Amygdala (tissue), 56 donors: ENCODE measurements at places on chromosomes 3 and 15.

DNA sequence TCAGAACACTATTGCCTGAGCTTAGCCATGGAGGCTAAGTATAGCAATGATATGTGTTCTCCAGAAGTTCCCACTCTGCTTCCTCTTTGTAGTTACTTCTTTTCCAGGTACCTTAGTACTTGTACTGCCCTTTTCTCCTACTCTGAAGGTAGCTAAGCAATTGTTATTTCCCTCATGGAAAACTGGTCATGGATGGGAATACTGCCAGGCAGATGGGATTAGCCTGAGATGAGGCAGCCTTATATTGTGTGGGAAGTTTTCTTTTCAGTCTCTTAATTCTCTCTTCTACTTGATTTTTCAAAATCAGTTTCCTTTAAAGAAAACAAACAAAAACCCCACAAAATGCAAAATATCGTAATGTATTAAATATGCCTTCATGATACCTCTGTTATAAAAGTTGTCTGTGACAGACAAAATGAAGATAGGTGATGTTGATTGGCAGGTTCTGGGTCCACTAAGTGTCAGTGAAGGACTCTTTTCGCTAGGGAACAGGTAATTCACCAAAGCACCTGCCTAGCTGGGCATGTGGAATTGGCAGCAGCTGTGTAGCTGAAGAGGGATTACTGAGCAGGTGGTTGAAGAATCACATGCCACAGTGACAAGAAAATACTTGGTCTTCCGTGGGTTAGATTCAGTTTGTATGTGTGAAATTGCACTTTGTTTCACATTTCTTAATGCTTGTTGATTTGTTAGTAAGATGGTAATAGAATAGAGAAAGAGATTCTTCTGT, 4.1 kb downstream of the ZNF609 start:
- no peak for DNase-seq

DNA sequence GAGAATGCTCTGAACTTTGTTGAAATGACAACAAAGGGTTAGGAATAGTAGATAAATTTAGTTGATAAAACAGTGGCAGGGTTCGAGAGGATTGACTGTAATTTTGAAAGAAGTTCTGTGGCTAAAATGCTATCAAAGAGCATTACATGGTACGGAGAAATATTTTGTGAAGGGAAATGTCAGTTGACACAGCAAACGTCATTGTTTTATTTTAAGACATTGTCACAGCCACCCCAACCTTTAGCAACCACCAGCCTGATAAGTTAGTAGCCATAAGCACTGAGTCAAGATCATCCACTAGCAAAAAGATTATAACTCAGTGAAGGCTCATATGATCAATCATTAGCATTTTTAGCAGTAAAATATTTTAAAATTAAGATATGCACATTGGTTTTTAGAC, 8.7 kb upstream of the ST3GAL6 start:
- no peak for DNase-seq

DNA sequence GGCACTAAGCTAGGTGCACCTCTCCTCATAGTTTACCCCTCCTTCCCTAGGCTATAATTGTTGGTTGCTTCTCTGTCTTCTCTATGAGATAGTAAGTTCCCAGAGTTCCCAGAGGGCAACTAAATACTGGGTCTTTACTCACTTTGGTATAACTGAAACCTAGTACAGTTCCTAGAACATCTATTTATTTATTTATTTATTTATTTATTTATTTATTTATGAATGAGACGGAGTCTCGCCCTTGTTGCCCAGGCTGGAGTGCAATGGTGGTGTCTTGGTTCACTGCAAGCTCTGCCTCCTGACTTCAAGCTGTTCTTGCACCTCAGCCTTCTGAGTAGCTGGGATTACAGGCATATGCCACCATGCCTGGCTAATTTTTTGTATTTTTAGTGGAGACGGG, 71.1 kb upstream of the FLNB start:
- no peak for DNase-seq

- DNase-seq = no peak
Observed at GRCh38 chr3:45154641-45155147, 8.5 kb upstream of the CDCP1 start.

DNA sequence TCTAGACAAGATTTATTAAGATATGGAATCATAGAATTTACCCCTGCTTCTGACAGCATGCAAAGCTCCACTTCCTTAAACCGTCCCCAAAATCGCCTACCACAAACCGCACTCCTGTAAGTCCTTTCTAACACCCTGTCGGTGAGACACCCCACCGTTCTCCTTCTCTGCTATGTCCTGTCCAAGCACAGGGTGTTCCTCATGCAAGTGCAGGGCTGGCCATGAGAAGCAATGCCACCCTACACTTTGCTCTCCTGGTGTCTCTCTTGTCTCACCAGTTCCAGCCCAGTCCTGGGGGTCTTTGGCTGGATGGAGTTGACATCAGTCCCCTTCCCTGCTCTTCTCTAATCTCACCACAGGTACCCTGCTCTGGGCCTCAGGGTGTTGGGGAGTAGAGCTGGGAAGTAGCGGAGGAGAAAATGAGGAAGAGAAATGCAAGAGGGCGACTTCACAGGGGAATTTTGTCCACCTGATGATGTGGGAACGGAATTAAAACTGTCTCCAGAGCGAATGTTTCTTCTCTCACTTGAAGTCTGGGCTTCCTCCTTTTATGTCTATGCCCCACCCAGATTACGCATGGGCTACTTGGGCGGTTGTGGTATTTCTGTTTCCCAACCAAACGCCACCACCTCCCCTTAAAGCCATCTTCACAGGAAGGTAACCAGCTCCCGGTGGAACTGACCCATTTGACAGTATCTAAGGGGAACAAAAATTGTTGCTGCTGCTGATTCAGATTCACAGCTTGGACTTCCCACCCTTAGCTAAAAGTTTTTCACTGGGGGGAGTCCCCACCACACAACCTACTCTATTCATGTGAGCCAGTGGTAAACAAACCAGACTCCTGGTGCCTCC, 49.9 kb downstream of the CASR start:
- peak; percentile 7 for DNase-seq

DNA sequence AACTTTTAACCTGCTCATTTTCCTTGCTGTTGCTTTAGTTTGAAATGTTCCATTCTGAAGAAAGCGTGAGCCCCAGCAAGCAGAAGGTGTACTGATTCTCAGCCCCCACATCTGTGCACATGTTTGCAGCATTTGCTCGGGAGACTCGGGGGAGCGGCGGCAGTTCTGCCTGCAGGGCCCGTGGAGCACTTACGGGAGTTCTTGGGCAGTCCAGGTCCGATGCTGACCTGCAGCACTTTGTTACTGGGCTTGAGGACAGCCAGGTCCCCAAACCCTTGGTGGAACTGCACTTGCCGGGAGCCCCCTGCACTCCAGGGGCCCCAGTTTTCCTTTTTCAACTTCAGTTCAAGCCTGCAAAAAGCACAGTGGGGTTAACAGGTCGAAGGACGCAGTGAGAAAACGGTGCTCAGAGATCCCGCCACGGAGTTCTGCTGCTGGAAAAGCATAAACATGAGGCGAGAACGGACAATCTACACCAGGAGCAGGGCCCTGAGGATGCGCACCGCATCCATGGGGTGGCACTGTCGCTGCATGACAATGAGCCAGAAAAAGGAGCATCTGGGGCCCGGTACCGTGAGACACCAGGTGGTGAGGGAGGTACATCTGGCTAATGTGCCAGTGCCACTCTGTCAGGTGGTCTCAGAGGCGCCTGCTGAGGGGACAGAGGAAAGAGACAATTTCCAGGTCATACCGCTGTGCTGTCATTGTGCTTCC, 45.6 kb upstream of the LDHAL6B start:
- DNase-seq = no peak

DNA sequence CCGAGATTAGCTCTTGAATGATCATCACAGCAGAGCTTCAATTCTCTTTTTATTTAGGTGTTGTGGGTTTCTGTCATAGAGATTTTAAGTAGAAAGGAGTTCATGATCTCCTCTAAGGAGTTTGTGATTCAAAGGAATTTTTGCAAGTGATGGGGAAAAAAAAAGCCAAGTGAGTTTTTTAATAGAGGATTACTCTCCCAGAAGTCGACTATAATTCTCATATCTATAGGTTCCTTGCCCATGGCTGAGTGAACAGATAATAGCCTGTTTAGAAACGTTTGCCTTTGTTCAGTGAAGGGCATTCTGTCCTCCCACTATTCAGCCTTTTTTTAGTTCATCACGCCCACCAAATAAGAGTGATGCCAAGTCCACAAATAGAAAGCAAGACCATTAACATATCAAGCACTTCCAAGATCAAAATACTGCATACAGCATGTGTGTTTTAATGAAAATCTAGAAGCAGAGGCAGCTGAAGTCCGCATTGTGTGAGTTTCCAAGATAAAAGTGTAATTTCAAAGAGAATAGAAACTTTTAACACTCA, 398.4 kb upstream of the CNTN3 start:
- no peak for DNase-seq

DNA sequence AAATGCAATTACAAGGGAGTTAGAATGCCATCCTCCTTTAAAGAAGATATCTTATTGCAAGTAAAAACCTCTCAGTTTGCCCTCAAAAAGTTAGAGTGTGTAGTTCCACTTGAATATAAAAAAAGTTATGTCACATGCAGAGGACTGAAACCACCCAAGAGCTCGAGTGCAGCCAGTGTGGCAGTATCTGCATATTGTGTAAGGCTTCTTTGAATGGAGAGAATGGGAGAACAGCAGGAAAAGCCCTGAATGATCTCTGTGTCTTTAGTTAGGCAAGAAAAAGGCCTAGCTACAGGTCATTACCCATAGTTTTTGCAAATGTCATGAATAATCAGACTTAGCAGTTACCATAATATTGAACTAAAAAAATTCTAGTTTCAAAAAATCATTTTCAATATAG, 13.9 kb upstream of the TEX9 start:
- DNase-seq = no peak

DNA sequence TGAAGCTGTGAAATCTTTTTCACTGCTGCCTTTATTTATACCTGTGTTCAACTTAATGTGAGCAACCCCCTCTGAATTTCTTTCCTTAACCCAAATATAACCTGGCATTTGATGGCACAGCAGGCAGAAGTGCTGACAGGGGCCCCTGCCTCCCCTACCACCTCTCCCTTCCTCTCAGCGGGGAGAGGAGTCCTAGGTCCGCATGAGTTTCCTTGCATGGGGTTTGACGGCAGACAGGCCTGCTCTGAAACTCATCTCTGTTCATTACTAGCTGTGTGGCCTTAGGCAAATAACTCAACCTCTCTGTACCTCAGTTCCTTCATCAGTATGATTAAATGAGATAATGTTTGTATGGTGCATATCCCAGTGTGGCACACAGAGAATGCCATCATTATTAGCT, 79.7 kb downstream of the SEC22A start:
- DNase-seq = no peak

GRCh38 chr3:31247850-31248562, 284.7 kb upstream of the STT3B start:
- no peak for DNase-seq
